ENCODE measurements at places on chromosomes 11 and 22.

DNA sequence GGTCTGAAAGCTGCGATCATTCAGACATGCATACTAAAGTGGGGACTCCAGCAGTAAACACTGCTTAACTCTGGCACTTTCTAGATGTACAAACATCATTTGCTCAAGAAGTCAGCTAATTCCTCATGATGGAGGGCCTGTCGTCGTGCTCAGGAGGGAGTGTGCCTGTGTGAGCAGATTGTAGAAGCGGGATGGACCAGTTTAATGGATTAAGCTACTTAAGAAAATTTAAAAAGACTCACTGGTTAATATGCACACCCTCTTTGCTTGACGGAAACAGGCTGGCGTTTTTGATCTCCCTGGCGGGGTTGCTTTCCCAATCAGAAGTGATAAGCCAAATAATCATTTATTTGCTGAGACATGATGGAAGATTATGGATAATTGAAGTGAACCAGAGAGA, 79.0 kb downstream of the LDLRAD3 start:
- DNase-seq = no peak

DNA sequence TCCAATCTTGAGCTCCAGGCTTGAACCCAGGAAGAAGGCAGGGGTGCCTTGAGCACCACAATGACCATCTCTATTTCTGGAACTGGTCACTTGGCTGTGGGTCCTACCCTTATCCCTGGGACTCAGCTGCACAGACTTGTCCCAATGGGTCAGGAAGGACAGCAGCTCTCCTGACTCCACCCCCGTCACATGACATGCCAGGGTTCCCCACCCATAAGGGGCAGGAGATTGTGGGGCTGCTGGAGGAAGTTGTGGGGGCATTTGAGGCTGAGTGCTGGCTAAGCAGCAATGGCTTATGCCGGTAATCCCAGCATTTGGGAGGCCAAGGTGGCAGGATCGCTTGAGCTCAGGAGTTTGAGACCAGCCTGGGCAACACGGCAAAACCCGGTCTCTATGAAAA, 56.2 kb downstream of the NFAM1 start:
- DNase-seq = peak; percentile 40

DNA sequence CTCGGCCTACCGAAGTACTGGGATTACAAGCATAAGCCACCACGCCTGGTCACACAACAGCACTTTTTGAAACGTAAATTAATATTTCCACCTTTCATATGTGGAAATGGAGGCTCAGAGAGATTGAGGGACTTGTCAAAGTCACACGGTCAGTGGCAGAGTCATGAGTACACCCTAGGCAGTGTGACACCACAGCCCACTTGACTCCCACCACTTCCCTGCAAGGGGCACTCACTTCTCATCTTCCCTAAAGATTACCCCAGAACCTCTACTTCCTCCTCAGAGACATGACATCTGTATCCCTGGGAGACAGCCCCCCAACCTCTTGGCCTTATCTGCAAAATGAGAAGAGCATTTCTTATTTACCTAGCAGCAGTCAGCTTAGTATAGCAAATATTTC, 16.5 kb upstream of the MYOD1 start:
- DNase-seq = peak; percentile 78

- no peak for DNase-seq
These were observed 85.0 kb upstream of the CLPB start for GRCh38 chr11:72519220-72519881.

- DNase-seq = no peak
These were observed 559.1 kb downstream of the FAM181B start for GRCh38 chr11:82174610-82175009.

- no peak for DNase-seq
These were observed 33.4 kb downstream of the SIK2 start for GRCh38 chr11:111635706-111636045.

- no peak for DNase-seq
These were observed 636 bp upstream of the PHOX2A start for GRCh38 chr11:72244361-72245262.

DNA sequence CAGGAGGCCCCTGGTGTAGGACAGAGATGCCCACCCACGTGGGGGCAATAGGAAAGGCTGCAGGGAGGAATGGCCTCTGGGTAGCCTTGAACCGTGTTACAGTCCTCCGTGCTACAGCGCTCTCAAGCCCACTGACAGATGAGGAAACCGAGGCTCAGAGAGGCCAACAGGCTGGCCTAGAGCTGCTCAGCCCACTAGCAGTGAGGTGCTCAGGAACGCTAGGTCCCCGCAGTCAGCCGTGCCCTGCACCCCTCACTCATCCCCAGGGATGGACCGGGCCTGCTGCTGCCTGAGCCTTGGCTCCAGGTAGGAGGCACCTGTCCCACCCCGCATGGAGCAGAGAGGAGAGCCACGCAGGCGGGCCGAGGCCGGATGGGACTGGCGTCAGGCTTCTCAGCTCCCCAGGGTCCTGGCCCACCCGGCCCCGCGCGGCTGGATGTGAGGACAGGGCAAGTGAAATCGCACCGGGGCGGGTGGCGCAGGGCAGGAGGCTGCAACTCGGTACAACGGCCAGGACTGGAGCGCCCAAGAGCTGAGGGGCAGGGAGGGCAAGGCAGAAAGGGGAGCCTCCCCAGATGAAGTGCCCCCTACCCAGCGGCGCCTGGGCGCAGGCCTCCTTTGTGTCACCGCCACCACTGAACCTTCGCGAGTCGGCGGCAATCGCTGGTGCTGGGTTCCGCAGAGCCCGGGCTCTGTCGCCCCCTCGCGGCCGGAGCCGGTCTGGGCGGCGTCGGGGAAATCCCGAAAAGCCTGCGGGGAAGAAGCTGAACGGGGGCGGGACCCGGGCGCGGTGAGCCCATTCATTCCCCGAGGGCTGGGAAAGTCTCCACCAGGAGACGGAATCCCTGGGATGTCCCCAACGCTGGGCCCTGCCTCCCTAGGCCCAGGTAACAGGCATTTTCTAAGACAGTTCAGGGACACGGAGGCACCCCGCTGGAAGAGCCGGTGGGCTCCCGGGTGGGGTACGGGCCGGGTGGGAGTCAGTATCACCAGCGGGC, 8.4 kb upstream of the SLC2A11 start:
- DNase-seq = peak; percentile 79

DNA sequence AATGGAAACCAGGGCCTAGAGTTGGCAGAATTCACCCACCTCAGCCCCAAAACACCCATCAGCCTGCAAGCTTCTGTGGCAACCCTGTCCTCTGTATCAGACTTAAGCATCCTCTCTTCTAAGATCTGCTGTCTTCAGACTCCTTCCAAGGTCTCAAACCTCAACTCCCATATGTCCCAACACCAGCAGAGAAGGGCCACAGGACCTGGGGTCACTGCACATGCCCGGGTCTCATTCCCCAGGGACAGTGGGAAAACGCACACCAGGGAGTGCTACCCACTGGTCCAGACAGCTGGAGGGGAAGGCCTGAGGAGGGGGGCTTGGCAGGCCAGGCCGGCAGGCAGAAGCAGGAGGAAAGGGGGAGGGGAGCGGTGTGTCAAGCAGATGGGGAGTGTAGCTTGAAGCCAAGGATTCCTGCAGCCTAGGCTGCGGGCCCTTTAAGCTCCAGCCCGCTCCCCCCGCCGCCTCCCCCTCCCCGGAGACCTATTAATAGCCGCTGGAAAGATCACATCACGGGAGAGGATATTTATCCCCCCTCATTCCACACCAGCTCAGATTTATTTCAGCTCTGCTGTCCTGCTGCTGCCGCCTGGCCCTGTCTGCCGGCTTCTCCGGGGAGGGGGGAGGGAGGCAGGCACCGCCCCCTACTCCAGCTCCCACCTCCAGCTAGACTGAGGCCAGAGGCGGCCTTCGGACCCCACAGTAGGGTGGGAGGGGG, 16.7 kb downstream of the BCL9L start:
- DNase-seq = no peak

DNA sequence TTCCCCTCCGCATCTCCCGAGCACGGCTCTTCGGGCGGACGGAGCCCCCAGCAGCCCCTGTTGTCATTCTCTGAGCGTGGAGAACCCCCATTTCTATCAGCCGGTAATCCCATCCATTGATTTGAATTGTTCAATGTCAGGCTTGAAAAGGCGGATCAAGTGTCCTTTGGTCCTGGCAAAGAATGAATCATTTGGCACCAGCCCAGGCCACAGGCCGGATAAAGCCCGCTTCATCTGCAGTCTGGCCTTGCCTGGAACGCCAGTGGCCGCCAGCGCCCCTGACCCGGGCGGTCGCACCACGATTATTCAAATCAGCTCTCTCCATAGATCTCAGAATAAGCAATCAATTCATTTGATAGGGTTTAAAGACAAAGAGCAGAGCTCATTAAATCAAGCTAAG, 188.9 kb downstream of the BRD1 start:
- no peak for DNase-seq

- DNase-seq = no peak
These were observed 458.3 kb downstream of the METTL15 start for GRCh38 chr11:28566339-28567089.

- DNase-seq = no peak
These were observed 18.4 kb upstream of the TAB1 start for GRCh38 chr22:39381009-39381755.

DNA sequence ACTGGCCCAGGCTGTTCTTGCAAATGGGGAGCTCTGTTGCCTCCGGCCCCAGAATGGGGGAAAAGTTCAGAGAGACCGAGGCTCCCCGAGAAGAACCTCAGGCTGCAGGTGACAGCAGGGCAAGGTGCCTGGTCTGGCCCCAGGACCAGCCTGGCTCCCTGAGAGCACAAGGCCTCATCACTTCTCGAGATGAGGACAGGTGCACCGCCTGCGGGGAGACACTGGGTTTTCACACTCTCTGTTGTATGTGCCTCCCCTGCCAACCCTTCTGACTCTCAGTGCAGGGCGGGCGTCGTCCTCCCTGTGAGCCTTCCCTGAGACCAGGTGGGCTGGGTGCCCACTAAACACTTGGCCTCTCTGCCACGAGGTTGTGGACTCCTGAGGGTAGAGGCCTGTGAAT, 102.2 kb downstream of the BCR start:
- no peak for DNase-seq

DNA sequence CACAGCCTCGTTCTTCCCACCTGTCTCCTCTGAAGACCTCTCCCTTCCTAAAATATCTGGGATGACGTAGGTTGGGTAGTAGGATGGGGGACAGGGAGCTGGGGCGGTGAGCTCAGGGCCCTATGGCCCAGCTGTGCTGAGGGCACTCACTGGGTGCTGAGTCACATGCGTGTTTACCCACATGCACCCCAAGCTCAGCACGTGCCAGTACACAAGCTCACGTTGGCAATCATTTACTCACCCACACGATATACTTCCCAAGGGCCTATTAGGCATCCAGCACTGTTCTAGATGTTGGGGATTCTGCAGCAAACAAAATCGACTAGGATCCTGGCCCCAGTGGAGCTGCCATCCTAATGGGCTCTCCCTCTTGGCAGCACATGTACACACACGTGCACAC, 28.7 kb downstream of the ARAP1 start:
- DNase-seq = peak; percentile 71

- no peak for DNase-seq
These were observed 182.2 kb downstream of the IGLL1 start for GRCh38 chr22:23397613-23398567.

- no peak for DNase-seq
These were observed 33.3 kb upstream of the WNT11 start for GRCh38 chr11:76239483-76240160.

DNA sequence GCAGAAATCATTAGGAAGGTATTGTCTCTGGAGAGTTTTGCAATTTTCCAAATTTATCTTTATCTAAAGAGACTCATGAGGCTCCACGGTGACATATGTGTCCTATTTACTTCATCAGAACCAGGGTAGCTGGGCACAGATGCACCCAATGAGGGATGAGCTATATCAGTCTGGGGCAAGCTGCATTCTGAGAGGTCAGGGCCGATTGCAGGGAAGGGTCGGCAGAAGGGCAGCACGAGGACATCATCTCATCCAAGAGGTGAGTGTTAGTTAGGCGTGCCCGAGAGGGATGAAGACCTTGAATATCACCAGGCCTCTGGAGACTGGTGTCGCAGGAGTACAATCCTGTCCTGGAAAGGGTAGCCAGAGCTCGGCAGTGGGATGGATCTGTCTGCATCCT, 41.0 kb upstream of the SPON1 start:
- no peak for DNase-seq

GRCh38 chr22:36009085-36009484, 19.5 kb downstream of the RBFOX2 start:
- DNase-seq = no peak

- DNase-seq = no peak
These were observed 2.8 kb downstream of the NDUFC2 start for GRCh38 chr11:78076733-78077403.

GRCh38 chr11:72771507-72771906, 19.3 kb upstream of the ARAP1 start:
- DNase-seq = no peak

- no peak for DNase-seq
These were observed 29.3 kb upstream of the MMP7 start for GRCh38 chr11:102559839-102560238.

DNA sequence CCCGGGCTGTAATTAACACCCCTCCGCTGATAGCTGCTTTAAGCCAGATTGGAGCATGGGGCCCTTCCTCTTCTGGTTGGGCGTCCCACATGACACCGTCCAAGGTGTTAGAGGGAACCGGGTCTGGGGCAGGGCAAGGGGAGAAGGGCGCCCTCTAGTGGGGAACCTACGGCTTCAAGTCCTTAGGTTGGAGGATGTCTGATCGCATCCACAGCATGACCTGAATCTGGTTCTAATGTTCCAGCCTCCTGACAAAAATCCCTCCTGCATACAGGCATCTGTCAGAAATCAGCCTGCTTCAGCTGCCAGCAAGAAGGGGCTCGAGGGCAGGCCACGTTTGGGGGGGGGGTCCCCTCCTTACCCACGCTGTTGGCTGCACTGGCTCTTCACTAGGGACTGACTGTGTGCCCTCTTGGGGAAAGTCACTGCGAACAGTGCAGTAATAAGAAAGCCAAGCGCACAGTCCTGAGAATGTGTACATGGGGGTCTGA, 94.2 kb upstream of the TBCEL start:
- peak; percentile 57 for DNase-seq

DNA sequence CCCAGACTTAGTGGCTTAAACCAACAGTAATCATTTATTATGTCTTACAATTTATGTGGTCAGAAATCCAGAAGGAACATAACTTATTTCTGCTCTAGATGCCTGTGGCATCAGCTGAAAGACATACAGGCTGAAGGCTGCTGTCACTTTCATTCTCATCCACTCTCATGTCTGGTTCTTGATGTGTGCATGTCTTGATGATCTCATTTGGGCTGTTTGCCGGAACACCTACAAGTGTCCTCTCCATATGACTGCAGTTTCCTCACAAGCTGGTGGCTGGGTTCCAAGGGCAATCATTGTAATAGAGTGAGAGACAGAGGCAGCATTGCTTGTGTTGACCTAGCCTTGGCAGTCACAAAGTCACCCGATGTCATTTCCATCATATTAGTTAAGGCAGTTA, 1375.9 kb upstream of the RAG2 start:
- DNase-seq = no peak

Data from inflammatory macrophage (primary cell).